ENCODE measurements at places on chromosomes 3 and 15. TPM values are rescaled to one million over a fixed set of nuclear protein-coding genes. Genes with fewer than 3 reads are reported as not detected.

- no peak for DNase-seq
Observed at GRCh38 chr3:106485802-106486201, 617.0 kb upstream of the CBLB start.

- DNase-seq: no peak
Observed at GRCh38 chr15:67184208-67184925, 70.1 kb downstream of the AAGAB start.

DNA sequence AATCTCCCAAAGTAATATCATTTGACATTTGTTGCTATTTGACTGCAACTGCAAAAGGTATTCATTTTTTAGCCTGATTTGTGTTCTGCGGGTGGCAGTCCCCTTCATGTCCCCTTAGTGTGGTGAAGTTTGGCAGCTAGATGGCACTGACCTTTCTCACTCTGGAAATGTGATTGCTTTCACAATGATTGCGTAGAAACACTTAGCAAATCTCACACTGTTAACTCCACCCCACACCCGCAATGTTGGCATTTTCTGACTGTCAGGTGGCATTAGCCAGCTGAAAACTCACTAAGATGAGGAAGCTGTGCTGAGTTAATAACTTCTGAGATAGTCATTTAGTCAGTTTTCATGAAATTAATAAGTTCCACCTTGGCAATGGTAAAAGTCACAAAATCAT is 76.9 kb downstream of the TRIM69 start:
- DNase-seq: no peak

- DNase-seq: no peak
Observed at GRCh38 chr15:101112336-101113113, 139.3 kb downstream of the CHSY1 start.

DNA sequence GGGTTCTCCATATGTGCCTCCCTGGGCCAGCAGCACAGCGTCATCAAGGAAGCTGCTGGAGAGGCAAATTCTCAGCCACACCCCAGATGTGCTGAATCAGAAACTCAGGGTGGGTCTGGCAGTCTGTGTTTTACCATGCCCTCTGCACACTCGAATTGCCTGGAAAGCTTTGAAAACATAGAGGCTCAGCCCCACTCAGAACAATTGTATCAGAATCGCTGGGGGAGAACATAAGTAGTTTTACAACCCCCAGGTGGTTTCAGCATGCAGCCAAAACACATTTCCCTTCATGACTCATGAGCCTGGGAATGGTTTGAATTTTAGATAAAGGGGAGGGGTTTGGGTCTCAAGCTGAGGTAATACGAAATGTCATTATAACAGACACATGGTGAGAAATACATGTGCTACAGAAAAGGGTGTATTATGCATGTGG is 9.6 kb downstream of the TGM4 start:
- DNase-seq: peak; percentile 89

DNA sequence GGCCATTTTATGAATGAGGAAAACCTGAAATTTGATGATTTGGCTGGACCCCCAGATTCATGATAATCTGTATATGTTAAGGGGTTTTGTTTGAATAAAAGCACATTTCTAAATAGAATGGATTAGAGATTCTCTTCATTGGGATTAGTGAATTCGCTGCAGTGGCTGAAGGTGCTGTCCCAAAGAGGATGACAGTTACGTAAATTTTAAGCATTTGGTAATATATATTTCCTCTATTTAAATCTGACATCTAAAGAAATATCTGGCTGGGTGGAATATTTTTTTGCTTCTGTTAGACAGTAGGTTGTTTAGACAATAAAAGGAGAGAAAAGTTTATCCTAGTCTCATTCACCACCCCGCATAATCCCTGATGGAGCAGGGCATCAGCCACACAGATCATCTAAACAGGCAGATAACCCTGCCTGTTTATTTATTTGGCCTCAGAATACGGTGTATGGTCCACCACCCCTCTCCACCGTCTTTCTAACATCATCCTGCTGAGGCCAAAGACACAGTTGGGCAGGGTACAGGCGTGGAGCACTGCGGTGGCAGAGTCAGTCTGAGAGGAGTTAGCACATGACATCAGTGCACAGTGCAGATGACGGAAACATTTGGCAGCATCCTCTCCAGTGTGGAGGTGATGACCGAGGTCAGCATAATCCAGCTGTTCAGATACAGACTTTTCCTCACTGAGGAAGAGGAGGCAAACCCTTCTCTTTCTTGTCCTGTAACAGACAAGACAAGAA is 20.4 kb upstream of the NFKBIZ start:
- DNase-seq: no peak

DNA sequence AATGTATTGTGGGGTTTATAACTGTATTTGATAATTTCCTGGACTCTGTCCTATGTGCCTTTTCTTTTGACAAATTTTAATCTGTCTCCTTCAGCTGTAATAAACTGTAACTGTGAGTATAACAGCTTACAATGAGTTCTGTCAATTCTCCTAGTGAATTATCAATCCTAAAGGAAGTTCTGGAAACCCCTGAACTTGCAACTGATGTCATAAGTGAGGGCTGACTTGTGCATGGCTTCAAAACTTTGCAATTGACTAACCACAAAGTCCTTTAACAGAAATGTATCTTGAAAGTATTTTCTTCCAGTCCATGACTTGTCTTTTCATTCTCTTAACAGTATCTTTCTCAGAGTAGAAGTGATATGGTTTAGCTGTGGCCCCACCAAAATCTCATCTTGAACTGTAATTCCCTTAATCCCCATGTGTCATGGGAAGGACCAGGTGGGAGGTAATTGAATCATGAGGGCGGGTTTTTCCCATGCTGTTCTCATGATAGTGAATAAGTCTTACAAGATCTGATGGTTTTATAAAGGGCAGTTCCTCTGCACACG is 108.3 kb downstream of the TFDP2 start:
- DNase-seq: no peak

DNA sequence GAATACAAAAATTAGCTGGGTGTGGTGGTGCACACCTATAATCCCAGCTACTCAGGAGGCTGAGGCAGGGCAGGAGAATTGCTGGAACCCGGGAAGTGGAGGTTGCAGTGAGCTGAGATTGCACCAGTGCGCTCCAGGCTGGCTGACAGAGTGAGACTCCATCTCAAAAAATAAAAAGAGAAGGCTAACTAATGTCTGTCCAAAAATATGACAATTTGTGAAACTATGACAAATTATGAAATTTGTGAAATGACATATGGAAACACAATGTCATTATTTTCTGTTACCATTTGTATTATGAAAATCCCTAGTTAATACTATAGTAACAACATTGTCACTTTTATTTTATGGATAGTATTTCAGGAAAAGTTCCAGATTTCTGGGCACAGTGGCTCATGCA is 1306.3 kb upstream of the EPHA6 start:
- DNase-seq: no peak

- no peak for DNase-seq
Observed at GRCh38 chr15:101391431-101391830, 96.4 kb upstream of the SNRPA1 start.

DNA sequence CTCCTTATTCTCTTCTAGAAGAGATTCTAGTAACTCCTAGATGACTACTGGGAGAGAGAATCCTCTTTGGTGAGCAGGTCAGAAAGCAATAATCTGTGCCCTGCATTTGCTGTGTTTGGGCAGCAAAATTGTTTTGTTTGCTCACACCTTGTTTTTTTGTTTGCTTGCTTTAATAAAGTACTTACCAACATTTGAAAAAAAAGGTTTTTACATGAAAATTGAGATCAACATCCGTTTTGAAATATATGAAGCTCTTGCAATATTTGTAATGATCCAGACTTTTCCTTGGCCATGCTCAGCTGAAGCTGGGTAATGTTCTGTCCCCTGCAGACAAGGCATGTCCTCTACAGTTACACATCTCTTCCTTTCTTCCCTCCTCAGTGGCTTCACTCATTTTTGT is 62.2 kb downstream of the DIPK2A start:
- no peak for DNase-seq

The SKOR1 gene
- not detected for total RNA-seq

DNA sequence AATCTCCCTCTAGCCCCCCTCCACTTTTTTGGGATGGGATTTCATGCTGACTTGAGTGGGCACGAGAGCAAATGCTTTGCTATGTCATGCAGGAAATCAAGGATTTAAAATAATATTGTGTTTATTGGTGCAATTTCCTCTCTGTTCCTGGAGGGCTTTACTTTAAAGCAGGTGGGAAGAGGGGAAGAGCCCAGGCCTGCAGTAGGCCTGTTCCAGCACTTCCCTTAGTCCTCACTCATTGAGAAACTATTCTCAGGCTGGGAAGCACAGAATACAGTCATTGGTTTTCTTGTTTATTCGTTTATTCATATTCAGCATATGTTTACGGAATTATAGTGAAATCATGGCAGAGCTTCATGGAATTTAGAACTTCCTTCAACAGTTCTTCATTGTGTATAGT is 41.7 kb upstream of the SPSB4 start:
- no peak for DNase-seq

Data from epithelial cell of proximal tubule (primary cell).